Left lung (tissue), 14 donors: ENCODE measurements at places on chromosomes 2 and 18. TPM values are rescaled to one million over a fixed set of nuclear protein-coding genes. Genes with fewer than 3 reads are reported as not detected.

ARHGEF4 gene
- 4.3 TPM for total RNA-seq

ARHGEF33 gene
- total RNA-seq: 1.2 TPM

GRCh38 chr2:25068217-25068616 lies 26.3 kb downstream of the EFR3B start:
- DNase-seq: no peak
- H3K27me3 ChIP-seq: no peaks in the 10 kb centered on the region

GRCh38 chr2:178377046-178377445 lies 73.9 kb downstream of the PRKRA start:
- H3K4me3 ChIP-seq: no peak overlapping the region
- H3K27ac ChIP-seq: no peak overlapping the region
- no peak for DNase-seq
- H3K27me3 ChIP-seq: no peaks in the 10 kb centered on the region
- H3K4me1 ChIP-seq: no peaks in the 10 kb centered on the region

DNA sequence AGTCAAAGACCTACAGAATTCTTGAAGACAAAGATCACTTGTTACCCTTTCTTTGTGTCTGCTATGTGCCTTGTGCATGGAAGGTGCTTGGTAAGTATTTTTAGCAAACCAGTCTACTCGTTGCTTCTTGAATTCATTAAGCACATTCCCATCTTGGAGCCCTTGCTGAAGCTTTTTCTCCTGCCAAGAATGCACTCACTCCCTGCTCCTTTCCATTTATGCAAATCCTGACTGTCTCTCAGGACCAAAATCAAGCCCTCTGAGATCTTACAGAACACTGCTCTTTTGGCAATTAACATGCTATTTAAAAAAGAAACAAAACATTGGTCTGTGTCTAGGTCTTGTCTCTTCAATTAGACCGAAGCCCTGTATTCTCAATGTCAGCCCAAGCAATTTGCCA lies 75.8 kb downstream of the CLHC1 start:
- H3K27ac ChIP-seq: peak overlapping the region; percentile 45
- DNase-seq: no peak
- H3K4me1 ChIP-seq: peaks cover 83% of the 10 kb centered on the region

DNA sequence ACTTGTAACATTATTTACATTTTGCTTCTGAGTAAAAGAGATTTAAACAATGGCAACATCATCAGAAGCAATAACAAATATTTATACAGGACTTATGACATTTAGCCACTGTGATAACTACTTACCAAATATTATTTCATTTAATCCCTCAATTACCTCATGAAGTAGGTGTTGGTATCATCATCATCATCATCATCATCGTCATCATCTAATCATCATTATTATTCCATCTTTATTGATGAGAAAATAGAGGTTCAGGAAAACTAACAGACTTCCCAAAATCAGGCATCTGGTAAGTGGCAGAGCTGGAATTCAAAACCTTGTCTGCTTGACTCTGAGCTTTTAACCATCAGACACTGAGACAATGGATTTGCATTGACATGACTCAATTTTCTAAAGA lies 204.4 kb downstream of the NCKAP5 start:
- H3K36me3 ChIP-seq: no peaks in the 10 kb centered on the region
- DNase-seq: no peak
- no peaks in the 10 kb centered on the region for H3K4me1 ChIP-seq

- no peaks in the 10 kb centered on the region for H3K36me3 ChIP-seq
- H3K27ac ChIP-seq: no peak overlapping the region
- H3K4me1 ChIP-seq: no peaks in the 10 kb centered on the region
- DNase-seq: no peak
These were observed 19.0 kb downstream of the CROCC2 start for GRCh38 chr2:240925191-240925567.
